ENCODE measurements at places on chromosomes 16 and 17.

DNA sequence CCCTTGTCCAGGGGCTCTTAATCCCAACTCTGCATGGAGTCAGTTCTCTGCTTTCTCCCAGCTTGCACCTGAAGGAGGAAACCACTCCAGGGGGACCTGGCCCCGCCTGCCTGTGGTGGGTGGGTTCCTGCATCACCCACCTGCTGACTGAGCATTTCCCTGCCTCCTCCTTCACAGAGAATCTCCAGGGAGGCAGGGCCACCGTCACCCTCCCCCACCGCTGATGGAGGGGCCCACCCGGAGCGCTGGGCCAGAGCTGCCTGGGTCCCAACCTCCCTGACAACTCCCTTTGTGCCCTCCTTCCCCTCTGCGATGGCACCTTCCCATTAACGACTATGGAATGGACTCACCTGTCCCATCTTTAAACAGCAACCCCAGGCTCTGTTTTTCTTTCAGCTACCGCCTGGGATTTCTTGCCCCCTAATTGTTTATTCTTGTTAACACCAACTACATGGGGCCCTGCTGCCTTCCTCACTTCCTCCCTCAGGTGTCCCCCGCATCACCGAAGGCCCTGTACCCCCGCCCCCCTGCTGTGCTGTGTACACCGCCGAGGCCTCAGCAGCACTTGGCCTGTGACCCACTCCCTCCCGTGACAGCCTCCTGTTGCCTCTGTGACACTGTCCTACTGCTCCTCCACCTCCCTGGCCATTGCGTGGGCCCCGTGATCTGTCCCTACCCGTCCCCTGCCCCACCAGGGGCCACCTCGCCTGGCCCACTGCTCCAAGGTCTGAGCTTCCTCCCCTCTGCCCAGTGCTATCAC lies 842 bp upstream of the TEDC2 start:
- no peak for DNase-seq

DNA sequence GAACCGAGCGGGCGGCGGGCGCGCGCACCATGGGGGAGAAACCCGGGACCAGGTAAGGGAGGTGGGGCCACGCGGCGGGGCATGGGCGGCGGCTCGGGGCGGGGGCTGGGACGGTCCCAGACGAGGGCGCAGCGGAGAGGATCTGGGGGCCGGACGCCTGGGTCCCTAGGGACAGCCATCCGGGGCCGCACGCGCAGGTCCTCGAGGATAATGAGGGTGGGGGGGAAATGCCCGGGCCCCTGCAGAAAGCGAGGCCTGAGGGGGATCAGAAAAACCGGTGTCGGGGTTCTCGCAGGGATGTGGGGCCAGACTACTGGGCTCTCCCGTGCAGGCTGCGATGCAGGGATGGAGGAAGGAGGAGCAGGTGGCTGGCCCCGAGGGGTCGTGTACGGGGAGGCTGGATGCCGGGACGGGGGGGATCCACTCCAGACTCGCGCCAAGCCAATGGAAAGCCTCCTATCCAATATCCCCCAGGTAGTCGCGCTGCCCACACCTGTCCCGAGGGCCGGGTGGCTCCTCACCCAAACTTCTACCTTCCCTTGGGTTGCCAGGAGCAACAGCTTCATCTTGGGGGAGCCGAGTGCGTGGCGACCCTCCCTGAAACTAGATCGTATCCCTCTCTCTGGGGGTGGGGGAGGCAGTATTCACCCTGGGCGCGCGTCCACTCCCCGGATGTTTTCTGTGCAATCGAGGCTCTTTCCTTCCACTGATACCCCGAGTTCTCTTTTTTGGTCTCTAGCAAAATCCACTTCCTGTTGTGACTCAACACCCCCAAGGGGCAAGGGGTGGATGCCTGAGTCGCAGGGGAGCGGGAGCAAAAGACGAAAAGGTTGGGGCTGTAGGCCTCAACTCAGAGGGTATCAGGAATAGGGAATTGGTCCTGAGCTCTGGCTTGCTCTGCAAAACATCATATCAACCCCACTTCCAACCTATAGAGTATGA lies 532 bp downstream of the ARRB2 start:
- DNase-seq: no peak

- no peak for DNase-seq
Measured at GRCh38 chr17:8856869-8857575, 10.5 kb downstream of the PIK3R6 start.

- no peak for DNase-seq
Measured at GRCh38 chr17:19533718-19534561, at the start of gene SLC47A1. Gene SLC47A1, plus strand, starts transcription at chr17:19533854. Its CDS starts 86 bp downstream, at chr17:19533940.

DNA sequence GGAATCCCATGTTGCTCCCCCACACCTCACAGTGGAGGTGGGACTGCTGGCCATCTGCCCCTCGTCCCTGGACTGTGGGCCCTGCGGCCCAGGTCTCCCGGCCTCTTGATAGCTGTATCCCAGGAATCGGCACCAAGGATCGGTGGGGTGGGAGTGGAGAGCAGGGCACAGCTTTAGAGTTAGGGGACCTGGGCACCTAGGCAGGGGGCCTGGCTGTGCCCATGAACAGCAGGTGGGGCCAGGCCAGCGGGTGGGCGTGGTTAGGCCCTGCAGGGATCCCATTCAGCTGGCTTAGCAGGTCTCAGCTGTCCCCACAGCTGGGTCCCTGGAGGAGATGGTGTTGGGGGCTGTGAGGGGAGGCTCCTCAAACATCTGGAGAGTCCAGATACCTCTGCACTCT lies 49.2 kb downstream of the SREBF1 start:
- no peak for DNase-seq
